ENCODE measurements at places on chromosomes 5 and 9.
A peak's percentile ranks its signal among the peaks of the same experiment; 100 is the strongest.

DNA sequence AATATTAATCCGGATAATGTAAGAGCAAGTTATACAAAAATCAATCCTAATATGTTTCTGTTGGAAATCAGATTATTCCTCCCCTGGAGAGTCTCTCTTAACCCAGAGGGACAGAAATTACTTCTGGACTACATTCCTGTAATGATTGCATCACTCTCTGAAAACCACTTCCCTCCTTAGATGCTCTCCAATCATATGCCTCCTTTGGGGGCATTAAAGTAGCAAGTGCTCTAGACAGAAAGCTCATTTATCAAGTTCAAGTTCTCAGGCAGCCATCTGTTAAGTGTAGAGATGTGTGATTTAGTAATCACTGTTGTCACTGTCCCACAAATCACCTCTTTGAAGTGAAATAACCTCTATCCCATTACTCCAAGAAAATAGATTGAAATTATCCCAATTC lies 247.1 kb downstream of the SLCO4C1 start:
- DNase-seq = no peak

DNA sequence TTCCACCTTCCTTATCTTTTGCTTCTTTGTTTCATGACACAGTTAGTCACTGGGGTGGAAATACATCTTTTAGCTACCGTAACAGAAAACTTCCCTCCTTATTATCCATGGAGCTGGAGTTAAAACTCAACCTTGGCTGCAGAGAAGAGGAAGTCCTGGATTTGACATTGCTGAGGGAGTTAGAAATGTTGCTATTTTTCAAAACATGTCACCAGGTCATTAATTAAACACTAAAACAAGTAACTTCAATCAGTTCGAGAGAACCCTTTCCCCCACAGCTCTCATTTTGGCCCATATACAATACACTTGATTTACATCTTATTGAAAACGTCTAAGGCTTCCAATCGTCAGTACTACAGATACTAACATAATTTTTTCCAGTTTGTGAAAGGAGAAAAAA lies 237.9 kb upstream of the CD180 start:
- no peak for DNase-seq

GRCh38 chr9:37324261-37324683 lies 98.2 kb upstream of the GRHPR start:
- peak; percentile 52 for DNase-seq

DNA sequence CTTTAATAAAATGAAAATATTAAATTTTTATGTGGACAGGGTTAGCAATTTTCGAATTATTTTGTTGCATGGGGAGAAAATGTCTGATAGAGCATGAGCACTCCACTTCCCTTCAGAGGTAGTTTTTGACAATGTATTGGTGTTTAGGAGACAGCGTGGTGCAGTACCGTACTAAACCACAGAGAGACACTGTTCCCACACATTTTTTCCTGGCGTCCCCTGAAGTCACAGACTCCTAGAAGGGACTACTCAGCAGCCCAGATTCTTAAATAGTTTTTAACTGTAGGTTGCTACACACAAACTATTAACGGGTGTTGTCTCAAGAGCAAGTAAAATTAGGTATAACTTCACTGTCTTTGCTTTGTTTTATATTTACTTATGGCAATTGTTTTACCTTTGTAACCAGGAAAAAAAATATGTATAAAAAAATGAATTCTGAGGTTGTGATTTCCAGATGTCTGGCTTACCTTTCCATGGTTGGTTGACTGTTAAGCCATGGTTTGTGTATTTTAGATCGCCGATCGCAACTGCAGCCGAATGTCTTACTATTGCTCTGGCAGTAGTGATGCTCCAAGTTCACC lies 171.2 kb downstream of the DOCK8 start:
- peak; percentile 47 for DNase-seq

GRCh38 chr5:52956915-52957747 lies 32.0 kb upstream of the ITGA2 start:
- DNase-seq = no peak

- no peak for DNase-seq
Measured at GRCh38 chr5:6484446-6484845, 35.8 kb downstream of the UBE2QL1 start.

GRCh38 chr5:150473673-150474358 lies 24.3 kb upstream of the RPS14 start:
- DNase-seq = no peak

- no peak for DNase-seq
Measured at GRCh38 chr9:122930541-122931225, 629 bp downstream of the ZBTB26 start.

DNA sequence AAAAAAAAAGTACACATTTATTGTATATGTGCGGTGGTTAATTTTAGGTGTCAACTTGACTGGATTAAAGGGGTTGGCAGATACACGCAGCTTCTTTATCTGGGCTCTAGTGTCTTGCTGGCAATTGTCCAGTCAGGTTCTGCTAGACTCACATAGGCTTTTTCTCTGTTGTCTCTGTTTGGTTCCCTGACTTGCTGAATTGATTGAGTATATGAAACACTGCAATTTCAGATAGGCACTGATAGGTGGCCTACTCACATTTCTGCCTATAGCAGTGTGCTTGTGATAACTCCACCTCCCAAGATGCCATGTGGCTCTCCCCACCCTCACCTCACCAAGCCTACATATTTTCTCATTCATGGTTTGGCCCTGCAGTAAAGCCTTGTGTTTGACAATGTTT lies 52.5 kb downstream of the AOPEP start:
- no peak for DNase-seq

- no peak for DNase-seq
Measured at GRCh38 chr5:171291371-171291770, 17.7 kb upstream of the TLX3 start.

DNA sequence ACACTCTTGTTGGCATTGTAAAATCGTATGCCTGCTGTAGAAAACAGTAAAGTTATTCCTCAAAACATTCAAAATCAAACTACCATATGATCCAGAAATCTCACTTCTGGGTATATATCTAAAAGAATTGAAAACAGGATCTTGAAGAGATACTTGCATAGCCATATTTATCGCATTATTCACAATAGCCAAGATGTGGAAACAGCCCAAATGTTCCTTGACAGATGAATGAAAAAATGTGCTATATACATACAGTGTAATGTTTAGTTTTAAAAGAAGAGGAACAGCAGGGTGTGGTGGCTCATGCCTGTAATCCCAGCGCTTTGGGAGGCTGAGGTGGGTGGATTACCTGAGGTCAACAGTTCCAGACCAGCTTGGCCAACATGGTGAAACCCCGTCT lies 234.1 kb upstream of the DAB2 start:
- no peak for DNase-seq

GRCh38 chr9:118567861-118568260 lies 801.4 kb downstream of the BRINP1 start:
- no peak for DNase-seq

- DNase-seq = no peak
Measured at GRCh38 chr5:130024006-130024405, 119.7 kb downstream of the CHSY3 start.

GRCh38 chr5:139820130-139820529 lies 24.5 kb downstream of the PSD2 start:
- DNase-seq = no peak

GRCh38 chr9:84471816-84472215 lies 131.3 kb upstream of the SLC28A3 start:
- no peak for DNase-seq

DNA sequence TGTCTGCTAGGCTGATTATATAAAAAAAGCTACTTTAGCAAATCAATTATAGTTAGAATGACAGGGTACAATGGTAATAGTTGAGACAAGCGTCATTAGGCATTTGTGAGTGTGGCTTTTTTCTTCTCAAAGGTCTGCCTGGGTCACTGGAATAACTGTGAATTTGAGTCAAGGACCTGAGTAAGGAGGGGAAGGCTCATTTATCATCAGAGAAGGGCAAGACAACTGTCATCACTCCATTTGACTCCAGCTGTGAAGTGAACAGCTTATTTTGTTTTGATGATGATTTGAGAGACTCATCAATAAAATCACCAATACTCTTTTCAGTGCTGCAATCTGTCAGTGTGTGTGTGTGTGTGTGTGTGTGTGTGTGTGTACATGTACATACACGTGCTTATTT lies 118.6 kb downstream of the MAT2B start:
- no peak for DNase-seq

DNA sequence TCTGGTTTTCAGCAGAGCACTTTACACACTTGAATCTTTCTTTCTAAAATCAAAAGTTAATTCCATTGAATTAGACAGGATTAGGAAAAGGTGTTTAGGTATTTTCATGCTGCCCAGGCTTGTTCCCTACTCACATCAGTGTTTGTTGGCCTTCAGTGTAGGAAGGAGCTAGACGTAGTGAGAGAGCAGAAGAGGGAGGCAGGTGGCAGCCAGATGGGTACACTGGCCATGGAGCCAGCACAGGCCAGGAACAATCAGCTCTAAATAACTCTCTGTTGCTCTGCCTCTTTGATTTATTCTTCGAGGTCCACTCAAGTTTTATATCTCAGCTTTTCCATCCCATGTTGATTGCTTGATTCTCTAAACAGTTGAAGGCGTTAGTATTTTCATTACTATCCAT lies 529.6 kb downstream of the PSAT1 start:
- peak; percentile 39 for DNase-seq

DNA sequence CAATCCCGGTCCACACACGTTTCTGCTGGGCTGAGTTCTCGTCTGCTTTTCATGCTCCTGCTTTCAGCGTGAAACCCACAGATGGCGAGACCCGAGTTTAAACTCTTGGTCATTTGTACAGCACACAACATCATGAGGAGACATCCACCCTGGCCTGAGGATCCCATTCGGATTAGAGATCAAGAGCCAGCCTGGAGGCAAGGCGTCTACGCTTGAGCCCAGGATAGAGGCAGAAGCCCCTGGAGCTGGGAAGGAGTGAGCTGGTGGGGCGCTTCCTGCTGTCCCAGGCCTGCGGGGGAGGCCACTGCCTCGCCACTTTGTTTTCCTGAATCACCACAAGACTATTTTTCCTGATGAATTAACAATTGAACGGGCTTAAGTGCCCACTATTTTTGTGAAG lies 281.9 kb upstream of the IRX4 start:
- DNase-seq = no peak
